ENCODE measurements at places on chromosomes 5 and 9.

DNA sequence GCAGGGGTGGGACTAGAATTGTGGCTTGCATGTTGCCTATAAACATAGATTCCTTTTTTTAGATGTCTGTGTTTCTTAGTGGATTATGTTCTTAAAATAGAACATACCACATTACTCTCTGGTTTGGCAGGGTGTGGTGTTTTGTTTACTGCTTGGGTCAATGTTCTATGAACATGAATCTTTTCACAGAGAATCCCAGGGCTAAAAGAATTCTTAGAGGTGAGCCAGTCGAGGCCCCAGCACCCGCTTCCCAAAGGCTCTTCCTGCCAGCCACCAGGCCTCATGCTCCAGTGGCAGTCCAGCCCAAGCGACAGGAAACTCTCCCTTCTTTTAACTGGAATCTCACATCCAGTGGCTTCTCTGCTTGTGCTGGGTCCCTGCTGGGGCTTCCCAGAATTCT, 126.6 kb downstream of the C9orf152 start:
- no peak for DNase-seq

DNA sequence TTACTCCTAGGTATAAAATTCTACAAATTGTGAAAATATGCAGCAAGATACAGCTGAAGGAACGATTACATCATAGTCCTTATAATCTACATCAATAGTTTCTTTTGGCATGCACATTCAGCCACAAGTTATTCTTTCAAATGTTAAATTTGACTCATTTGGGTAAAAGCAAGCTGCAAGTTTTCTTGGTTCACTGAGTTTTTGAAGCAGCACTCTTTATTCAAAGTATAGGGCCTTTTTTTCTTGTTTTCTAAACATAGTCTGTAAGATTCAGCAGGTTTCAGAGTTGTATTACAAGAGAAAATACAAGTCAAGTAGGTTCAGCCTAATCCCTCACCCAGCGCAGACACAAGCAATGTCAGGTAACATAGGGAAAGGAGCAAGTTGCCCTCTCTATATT, 981.5 kb downstream of the PTPRD start:
- no peak for DNase-seq

DNA sequence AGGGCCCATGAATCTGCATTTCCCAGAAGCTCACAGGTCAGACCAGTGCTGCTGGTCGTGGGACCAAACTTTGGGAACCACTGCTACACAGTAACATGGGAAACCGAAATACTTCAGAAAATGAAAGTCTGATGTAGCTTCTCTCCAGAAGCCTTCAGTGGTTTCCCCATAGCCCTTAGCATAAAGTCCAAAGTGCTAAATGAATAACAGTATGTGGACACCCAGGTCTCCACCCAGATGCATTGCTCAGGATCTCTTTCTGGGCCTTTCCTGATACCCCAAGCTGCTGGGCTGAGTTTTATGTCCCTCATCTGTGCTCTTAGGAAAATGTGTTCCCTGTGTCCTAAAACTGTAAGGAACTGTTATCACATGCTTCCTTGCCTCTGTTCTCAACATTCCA, 100.4 kb downstream of the NFIB start:
- no peak for DNase-seq

GRCh38 chr9:90659650-90660364, 17.2 kb upstream of the DIRAS2 start:
- no peak for DNase-seq

DNA sequence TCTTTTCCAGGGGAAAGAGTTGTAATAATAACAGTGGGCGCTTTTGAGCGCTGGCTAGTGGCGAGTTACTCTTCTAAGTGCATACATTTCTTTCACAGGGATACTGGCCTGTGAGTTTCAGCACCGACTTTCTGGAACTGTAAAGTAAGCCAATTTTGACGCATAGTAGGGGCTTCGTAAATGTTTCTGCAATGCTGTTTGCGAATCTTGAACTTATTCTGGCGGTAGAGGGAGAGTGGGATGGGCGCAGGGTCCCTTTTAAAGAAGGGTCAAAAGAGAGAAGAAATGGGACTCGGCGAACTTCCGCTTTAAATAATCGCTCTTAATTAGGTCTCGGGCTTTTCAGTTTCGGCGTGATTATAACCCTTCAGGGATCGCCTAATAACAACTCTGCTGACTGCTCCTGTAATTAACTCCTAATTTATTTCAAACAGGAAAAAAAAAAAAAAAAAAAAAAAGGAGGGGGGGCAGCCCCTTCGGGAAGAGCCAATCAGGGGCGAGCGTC, 351 bp upstream of the MSX2 start:
- DNase-seq = no peak

- DNase-seq = no peak
Observed at GRCh38 chr5:87327998-87328397, 60.3 kb downstream of the RASA1 start.

All from vagina (tissue), 2 donors.